ENCODE measurements at places on chromosomes 12 and 14.

DNA sequence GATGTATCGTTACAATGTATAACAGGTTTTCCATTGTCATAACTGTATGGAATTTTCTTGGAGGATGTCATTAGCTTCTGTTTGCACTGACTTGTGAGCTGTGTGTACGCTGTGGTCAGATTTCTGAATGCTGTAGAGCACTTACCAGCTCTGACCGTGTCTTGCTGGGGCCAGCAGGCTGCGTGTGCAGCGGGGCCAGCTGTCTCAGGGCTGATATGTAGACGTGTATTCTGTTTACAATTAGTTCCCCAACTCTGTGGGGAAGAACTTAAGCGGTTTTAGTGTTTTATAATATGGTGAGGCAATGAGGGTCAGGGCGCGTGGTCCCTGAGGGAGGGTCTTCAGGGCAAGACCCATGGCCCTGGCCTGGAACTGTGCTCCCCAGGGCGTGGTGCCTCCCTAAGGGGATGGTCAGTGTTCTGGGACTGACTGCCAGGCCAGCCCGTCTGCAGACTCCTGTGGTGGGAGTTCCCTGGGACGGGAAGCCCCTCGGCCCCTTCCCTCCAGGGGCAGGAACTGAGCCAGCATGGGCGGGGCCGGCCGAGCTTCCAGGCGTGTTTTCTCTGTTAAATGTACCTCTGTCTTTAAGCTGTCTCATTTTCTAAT, 18.7 kb downstream of the XRCC3 start:
- DNase-seq, result no peak

GRCh38 chr12:79560225-79560889, 130.4 kb downstream of the PAWR start:
- DNase-seq, result no peak

DNA sequence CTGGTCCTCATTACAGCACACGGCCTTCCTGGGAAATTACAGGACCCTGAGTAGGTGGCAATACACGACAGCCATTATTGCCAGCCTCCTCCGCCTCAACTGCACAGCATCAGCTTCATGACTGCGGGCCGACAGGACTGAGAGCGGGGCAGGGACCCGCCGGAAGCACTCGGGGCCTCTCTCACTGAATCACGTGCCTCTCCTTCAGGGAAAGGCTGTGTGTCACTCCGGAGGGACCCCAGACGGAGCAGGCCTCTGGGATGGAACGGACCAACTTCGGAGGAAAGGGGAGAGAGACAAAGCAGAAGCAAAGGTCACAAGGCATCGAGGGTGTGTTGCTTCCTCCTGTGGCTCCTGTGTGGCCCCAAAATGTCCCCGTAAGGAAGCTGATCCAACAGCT, 90.0 kb downstream of the RNF34 start:
- no peak for DNase-seq

DNA sequence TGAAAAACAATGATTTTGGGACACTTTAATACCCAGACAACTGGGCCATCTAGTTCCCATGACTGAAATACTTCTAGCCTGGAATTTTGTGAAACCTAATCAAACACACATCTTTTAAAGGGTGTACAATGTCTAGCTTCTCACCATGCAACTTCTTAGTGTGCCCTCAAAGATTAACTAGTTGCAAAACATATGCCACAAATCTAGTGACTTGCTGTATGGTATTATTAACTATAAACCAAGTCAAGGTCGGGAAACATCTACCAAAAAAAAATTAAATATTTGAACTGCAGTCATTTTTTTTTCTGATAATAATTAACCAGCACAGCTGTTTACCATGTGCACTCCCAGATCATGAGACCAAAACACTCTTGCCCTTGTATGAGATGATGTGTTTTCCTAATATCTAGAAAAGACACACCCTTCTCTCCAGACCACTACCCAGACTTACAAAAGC, 171.8 kb upstream of the FOXN3 start:
- no peak for DNase-seq

- no peak for DNase-seq
Observed at GRCh38 chr14:101483829-101484228, 77.5 kb upstream of the DIO3 start.

DNA sequence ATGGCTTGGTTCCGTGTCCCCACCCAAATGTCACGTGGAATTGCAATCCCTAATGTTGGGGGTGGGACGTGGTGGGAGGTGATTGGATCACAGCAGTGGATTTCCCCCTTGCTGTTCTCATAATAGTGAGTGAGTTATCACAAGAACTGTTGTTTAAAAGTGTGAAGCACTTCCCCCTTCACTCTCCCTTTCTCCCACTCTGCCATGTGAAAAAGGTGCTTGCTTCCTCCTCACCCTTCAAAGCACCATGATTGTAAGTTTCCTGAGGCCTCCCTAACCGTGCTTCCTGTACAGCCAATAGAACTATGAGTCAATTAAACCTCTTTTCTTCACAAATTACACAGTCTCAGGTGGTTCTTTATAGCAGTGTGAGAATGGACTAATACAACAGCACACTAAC, 5.3 kb upstream of the CEP128 start:
- DNase-seq, result no peak

- no peak for DNase-seq
Observed at GRCh38 chr12:49332891-49333371, 4.1 kb downstream of the C1QL4 start.

- DNase-seq, result no peak
Observed at GRCh38 chr12:29299633-29300032, 81.3 kb downstream of the ERGIC2 start.

GRCh38 chr12:47742253-47742825, 16.3 kb downstream of the RAPGEF3 start:
- peak; percentile 47 for DNase-seq

- DNase-seq, result no peak
Observed at GRCh38 chr12:122088179-122088810, 9.7 kb downstream of the MLXIP start.

DNA sequence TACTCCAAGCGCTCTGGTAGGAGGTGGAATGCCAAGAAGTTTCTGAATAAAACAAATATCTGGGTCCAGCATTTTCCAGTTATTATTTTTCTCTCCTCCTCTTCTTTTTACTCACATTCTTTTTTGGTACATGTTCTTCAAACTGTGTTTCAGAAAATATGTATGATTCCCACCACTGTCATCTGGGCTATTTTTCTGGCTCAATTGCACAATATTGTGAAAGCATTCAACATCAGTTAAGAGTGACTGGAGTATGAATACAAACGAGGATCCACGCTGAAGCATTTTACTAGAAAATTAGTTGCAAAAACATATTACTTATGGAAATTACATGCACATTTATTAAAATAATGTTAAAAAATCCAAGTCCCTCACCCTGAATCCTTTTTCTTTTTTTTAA, 61.5 kb downstream of the KCNMB4 start:
- DNase-seq, result no peak

- DNase-seq, result no peak
Observed at GRCh38 chr12:65466911-65467310, 188.4 kb downstream of the MSRB3 start.

GRCh38 chr14:22417914-22418313, 171.1 kb downstream of the DAD1 start:
- no peak for DNase-seq

- no peak for DNase-seq
Observed at GRCh38 chr12:124278389-124279101, 16.3 kb upstream of the RFLNA start.

GRCh38 chr12:80837342-80837978, 100.3 kb downstream of the LIN7A start:
- peak; percentile 38 for DNase-seq

GRCh38 chr12:29283969-29284700, 96.8 kb downstream of the ERGIC2 start:
- DNase-seq, result no peak

GRCh38 chr14:93729993-93730392, 58.3 kb downstream of the PRIMA1 start:
- no peak for DNase-seq

- DNase-seq, result no peak
Observed at GRCh38 chr12:132218527-132218875, 74.2 kb downstream of the NOC4L start.

DNA sequence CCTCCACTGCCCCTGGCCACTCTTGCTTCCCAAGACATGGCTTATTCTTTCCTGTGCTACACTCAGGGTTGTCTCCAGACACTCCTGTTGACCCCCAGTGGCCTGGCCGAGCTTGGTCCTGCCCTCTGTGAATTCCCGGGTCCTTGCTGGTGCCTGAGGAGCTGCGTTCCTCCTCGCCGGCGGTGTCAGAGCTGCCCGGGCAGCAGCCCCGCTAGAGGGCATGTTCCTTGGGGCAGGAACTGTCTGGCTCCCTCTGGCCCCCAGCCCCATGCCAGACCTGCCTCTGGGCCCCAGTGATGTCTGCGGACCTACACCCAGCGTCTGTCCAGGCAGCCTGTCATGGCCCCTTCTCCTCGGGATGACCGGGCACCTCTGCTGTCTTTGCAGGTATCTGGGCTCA, 68.4 kb downstream of the AACS start:
- no peak for DNase-seq

DNA sequence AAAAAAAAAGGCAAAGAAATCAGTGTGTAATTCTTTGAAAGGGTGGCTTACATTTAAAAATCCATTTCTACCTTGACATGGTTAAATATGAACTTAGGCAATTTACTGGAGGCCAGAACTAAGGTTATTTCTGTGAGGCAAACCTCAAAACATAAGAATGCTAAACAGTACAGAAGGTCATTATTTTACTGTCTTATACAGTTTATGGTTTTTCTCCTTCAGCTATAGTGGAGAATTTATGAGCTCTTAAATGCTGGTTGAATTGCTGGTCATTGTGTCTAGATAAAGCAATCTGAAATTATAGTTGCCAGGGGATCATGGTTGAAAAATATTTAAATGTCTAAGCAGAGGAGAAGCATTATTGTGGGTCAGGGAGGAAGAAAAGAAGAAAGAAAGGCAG, 70.5 kb downstream of the TRIM9 start:
- no peak for DNase-seq

Measured in MM.1S (cell line).